T-helper 2 cell (primary cell): ENCODE measurements at places on chromosomes 13 and 19.

DNA sequence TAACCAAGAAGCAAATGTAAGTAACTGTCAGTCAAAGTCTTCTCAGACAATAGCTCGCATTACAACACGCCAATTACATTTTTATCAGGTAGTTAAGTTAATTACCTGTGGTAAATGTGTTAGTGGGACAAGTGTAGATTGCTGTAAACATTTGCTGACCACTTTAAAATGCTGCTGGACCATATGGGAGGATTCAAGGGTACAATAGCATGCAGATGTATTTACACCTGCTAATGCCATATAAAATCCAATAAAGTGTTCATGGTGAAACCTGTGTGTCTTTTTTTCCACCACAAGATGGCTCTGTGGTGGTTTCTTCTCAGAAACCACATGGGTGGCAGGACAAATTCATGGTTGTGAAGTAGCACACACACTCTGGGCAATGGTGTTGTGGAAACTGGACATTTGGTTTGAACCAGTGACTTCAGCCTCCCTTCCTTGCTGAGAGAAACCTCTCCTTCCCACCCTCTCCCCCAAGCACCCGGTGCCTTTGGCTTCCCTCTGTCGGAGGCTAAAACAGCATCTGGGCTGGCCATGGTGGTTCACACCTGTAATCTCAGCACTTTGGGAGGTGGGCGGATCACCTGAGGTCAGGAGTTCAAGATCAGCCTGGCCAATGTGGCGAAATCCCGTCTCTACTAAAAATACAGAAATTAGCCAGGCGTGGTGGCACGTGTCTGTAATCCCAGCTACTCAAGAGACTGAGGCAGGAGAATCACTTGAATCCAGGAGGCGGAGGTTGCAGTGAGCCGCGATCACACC lies 18.1 kb upstream of the GTF3A start:
- peak; percentile 21 for DNase-seq

DNA sequence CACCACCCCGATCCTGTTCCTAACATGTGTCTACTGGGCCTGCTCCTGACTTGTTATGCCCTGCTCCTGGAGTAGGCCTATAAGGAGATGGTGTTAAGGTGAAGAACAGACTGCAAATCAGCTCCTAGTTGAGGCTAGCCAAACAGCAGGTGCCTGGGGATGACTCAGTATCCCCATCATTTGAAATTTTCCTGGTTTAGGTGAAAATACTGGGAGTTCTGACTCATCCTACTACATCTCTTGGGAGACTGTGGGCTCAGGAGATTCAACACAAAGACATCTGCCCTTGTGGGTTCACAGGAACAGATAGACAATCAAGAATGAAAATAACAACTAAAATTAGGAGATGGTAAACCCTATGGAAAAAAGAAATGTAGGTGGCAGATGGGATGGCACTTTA lies 41.2 kb downstream of the BRD4 start:
- no peak for DNase-seq

- DNase-seq = no peak
Measured at GRCh38 chr19:10544242-10544752, 593 bp downstream of the ATG4D start.

- peak; percentile 38 for DNase-seq
Measured at GRCh38 chr13:108176685-108177274, 38.6 kb downstream of the LIG4 start.

- no peak for DNase-seq
Measured at GRCh38 chr13:37690361-37690760, 91.8 kb upstream of the POSTN start.

- DNase-seq = no peak
Measured at GRCh38 chr19:2720777-2721569, at the start of gene DIRAS1. TSS of gene DIRAS1 (minus strand) at chr19:2721372. CDS start at chr19:2717806, 3,566 bp downstream.

- peak; percentile 26 for DNase-seq
Measured at GRCh38 chr13:95660981-95661581, 15.9 kb upstream of the DNAJC3 start.

DNA sequence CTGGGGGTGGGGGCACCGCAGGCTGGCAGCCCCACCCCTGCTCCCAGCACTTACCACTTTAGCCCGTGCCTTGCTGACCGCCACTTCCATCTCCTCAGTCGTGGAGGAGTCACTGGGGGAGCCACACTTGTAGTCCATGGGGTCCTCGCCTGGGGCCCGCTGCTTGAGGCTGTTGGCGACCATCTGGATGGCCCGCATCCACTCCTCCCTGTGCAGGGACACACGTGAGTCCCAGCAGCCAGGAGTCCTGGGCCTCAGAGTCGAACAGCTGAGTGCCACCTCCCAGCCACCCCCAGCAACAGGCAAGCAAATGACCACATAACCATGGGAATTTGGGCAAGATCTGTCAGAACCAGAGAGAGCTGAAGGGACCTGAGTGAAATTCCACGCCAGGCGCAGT lies 16.0 kb upstream of the CCNP start:
- no peak for DNase-seq

DNA sequence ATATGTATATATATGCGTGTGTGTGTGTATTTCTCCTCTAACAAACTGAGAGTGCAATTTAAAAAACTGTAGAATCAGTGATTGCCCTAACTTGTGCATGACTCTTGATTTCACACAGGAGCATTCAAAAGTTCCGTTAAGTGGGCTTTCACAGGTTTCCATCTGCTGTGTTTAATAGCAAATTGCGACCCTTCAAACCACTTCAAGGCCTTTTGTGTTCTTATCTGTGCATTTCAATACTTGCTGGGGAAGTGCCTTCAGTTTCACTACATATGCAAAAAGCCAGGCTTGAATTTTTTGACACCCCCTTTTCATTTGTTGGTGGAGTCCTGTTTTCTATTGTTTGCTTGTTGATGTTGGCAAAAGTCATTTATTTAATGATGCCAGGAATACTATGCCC lies 158.0 kb downstream of the TM9SF2 start:
- no peak for DNase-seq

- peak; percentile 34 for DNase-seq
Measured at GRCh38 chr19:10603873-10604459, 16.9 kb upstream of the AP1M2 start.

DNA sequence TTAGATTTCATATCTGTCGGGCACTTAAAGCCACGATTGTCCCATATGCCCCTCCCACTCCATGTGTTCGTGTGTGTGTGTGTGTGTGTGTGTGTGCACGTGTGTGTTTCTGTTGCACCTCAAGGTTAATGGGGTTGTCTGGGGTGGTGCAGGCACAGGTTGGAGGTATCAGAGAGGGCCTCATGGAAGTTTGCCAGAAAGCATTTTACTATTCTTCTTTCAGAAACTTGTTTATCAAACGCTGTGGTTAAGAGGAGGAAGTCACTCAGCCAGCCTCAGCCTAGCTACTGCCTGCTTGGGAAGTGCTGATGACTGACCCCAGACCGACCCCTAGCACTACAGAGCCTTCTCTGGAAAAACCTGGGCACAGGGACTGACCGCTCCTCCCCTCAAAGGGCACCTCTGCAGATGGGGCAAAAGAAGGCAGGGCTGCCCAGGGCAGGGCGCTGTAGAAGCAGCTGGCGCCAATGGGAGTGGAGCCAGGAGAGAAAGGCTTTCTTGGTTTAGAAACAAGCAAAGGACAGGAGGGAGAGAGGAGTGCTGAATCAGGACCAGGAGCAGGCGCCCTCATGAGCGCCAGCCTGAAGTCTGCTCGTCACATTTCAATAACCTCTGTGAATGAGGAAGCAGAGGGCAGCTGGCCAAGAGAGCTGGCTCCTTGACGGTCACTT lies 3.9 kb downstream of the SIAH3 start:
- no peak for DNase-seq

- no peak for DNase-seq
Measured at GRCh38 chr19:2796659-2797266, 11.5 kb downstream of the THOP1 start.

DNA sequence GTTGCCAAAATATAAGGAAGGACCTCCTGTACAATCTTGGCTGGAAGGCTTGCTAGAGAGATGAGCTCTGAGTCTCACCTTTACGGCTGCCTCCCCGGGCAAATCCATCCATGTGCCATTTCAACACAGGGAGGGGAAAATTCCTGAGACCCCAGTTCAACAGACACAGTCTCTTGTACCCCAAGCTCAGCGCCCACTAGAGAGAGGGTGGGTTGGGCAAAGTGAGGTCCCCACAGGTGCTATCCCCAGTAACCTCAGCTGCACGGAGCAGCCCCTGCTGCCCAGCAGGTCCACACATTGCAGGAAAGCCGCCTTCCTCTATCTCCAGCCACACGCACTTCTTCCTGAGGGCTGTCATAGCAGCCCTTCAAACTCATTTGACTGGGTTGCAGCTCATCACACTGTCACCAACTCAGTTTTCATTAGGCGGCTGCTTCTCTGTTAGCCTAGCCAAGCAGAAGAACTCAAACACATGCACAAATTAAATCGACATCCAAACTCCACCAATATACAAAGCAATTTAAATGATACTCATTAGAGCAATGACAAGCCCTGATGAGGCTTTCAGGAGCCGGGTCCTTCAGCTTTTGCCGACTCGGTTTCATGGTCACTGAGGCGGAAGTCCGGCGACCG lies 80.4 kb downstream of the TSHZ3 start:
- DNase-seq = no peak

DNA sequence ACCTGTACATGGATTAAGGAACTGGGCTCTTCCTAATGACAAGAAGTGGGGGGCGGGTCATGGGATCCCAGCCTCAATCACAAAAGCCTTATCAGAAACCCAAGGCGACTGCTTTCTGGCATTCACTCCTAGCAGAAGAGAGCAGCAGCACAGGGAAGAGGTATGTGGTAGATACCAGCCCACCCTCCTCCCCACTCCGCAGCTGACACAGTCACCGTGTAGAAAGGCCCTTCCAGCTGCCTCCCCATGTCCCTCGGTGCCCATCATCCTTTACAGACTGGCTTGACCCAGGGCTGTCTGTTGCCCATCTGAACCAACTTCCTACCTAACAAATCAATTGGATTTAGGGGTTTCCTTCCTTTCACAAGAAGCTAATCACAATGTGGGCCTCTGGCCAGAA lies 3.1 kb upstream of the DHRS12 start:
- no peak for DNase-seq

GRCh38 chr19:7492142-7492541 lies 3.3 kb upstream of the PEX11G start:
- DNase-seq = peak; percentile 27

- DNase-seq = no peak
Measured at GRCh38 chr13:71399631-71400215, 467.3 kb downstream of the DACH1 start.

- no peak for DNase-seq
Measured at GRCh38 chr13:21661097-21661909, 9.6 kb upstream of the FGF9 start.

DNA sequence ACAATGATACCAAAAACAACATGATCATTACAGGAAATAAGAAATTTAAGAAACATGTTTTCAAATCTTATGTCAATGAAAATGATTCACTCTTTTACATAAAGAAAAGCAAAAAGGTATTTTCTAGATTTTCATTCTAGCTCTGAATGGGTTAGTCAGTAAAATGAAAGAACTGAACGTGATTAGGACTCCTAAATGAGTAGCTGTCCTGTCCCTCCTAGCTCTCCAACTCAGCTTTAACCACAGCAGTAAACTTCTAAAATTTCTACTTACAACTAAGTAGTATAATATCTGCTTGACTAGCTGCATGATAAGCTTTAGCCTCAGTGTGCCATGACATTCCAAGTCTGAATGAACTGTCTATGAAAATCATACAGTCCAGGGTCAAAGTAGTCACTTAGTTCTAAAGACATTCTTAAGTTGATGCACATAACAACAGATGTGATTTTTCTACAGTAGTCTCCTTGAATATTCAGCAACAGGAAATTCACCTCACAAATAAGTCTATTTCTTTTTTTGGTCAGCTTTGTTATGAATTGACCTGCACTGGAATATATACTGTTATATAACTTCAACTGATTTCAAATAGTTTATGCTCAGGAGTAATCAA lies 136.4 kb downstream of the MYCBP2 start:
- no peak for DNase-seq

- no peak for DNase-seq
Measured at GRCh38 chr13:64154514-64154913, 2738.9 kb upstream of the PCDH20 start.

DNA sequence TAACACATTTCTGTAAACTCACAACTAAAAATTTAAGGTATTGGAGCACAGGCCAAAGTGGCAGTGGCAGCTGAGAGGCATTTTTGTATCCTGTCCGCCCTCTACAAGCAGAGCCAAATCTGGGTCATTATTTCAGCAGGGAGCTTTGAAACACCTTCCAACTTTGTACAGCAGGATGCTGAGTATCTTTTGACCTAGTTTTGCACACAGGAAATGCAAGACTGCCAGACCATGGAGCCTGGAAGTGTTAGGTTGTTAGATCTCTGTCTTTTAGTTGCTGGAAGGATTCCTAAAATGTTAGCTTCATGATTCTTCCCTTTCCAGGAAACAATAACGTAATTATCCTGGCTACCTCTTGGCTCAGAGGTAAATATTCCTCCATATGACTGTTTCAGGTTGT lies 148.6 kb upstream of the ATXN8OS start:
- no peak for DNase-seq

DNA sequence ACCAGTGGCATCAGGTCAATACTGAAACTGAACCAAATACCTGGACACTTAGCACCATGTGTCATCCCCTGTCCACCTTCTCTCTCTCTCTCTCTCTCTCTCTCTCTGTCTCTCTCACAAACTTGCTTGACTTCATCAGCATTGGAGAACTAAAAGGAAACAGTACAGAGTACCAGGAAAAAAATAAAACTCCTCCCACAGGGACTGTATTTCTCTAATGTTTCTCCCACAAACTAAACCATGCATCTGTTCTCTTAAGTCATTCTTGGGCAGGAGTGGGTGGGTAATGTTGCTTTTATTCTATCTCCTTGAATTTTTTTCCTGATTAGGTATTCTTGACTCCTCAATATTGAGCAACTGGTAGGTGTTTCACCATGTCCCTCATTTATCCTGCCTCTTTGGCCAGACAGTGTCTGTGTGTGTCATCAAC lies 112.9 kb upstream of the CACNA1A start:
- no peak for DNase-seq

- DNase-seq = no peak
Measured at GRCh38 chr19:2528675-2529101, 52.8 kb downstream of the GADD45B start.

DNA sequence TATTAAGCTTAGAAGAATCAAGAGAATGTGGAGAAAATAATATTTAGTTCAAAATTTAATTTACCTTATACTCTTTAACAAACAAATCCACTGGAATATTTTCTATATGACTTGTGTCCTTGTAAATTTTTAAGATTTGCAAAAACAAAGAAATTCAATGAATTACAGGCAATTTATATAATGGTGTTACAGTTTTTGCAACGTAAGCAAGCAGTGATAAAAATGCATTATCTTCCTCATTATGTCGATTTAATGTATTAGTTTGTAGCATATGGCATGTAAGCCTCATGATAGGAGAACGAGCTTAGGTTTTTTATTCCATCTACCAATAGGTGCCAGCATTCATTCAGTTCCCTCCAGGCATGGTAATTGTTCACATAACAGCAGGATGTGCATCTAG lies 100.0 kb upstream of the PCDH9 start:
- no peak for DNase-seq

- DNase-seq = no peak
Measured at GRCh38 chr19:30222992-30223865, 149.0 kb upstream of the ZNF536 start.

- no peak for DNase-seq
Measured at GRCh38 chr13:112845511-112846144, 123.4 kb upstream of the MCF2L start.
